ENCODE measurements at places on chromosomes 1 and 21.

GRCh38 chr1:110615548-110616130 lies 9.5 kb upstream of the KCNA2 start:
- DNase-seq: no peak

DNA sequence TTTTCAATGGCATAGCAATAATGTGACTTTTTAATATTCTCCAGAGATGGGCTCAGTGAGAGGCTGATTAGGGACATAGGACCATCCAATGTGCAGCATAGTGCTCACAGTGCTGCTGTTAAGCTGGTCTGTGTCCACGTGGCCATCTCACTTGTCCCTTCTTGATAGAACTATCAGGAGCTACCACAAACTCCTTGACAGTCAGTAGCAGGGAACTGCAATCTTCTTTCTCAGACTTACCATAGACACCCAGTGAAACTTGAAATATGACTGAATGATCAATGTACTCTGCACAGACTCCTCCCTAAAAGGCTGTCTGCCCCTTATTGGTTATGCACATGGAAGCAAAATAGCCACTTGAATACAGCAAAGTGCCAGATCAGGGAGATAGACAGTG lies 64.5 kb upstream of the WARS2 start:
- DNase-seq: no peak

DNA sequence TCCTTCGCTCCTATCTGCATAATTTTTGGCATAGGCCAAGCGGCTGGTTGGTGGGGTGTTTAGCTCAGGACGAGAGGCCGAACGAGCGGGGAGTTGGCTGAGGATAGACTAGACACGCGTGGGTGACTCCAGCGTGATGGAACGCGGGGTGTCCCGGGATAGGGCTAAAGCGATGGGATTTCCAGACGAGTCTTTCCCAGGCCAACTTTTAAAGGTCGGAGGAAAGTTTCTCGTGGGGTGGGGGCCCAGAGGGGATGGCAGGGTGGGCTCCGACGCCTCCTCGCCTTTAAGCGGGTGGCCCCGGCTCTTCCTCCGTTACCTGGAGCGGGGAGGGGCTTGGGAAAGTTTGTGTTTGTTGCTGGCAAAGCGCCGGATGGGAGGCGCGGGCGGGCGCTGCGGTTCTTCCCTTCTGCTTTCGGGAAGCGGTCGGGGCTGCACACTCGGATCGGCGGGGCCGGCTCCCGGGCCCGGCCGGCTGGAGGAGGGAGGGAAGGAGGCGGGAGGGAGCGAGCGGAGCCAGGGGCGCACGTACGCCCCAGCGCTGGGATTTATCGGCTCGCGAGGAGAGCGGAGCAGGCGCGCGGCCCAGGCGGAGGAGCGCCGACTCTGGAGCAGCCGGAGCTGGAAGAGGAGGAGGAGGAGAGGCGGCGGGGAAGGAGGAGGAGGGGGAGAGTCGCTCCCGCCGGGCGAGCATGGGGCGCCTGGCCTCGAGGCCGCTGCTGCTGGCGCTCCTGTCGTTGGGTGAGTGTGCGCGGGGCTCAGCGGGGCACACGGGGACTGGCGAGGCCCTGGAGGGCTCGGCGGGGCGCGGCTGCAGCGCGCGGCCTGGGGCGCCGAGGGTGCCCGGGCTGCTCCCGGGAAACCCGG lies at the start of gene PTGFRN:
PTGFRN (plus strand) TSS at position 405 of the 867 bp plus-strand sequence; CDS start at position 693, 288 bp downstream.
- DNase-seq: peak; percentile 84

- no peak for DNase-seq
Measured at GRCh38 chr1:89955311-89956205, 39.4 kb upstream of the ZNF326 start.

DNA sequence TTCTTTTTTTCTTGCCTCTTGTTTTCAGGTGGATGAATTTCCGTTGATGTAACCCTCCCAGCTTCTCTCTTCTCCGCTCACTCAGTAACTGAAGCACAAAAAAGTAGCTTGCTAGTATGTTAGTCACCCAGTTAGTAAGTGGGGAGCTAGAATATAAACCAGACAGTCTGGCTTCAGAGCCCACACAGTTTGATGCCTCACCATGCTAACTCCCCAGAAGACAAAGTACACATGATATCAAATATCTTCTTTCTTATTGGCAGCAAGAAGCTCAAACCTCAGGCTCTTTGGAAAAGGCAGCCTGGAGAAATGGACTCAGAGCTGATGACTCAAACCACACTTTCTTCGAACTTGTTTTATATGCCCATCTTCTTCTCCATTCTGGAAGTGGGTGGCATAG lies 187.5 kb upstream of the PLXNA2 start:
- no peak for DNase-seq

DNA sequence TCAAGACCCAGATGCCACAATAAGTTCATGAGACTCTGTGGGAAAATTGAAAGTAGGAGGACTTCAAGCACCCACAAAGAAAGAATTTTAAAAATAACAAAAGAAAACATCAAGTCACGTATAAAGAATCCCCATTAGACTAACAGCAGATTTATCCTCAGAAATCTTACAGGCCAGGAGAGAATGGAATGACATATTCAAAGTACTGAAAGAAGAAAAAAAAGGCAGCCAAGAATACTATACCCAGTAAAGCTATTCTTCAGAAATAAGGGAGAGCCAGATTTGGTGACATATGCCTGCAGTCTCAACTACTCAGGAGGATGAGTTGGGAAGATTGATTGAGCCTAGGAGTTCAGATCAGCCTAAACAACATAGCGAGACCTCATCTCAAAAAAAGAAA lies 84.3 kb upstream of the CD53 start:
- DNase-seq: no peak

- no peak for DNase-seq
Measured at GRCh38 chr1:203548892-203549291, 54.9 kb downstream of the OPTC start.

GRCh38 chr1:227299688-227300087 lies 18.6 kb downstream of the CDC42BPA start:
- DNase-seq: no peak

GRCh38 chr1:228456252-228457016 lies 30.7 kb upstream of the RNF187 start:
- DNase-seq: no peak

GRCh38 chr1:112439592-112439991 lies 43.6 kb downstream of the CTTNBP2NL start:
- DNase-seq: no peak

GRCh38 chr1:66685670-66686069 lies 66.6 kb upstream of the DYNLT5 start:
- DNase-seq: no peak

GRCh38 chr1:188590641-188591040 lies 1761.9 kb downstream of the PLA2G4A start:
- DNase-seq: no peak

GRCh38 chr1:203995228-203995627 lies 77.7 kb upstream of the SOX13 start:
- no peak for DNase-seq

DNA sequence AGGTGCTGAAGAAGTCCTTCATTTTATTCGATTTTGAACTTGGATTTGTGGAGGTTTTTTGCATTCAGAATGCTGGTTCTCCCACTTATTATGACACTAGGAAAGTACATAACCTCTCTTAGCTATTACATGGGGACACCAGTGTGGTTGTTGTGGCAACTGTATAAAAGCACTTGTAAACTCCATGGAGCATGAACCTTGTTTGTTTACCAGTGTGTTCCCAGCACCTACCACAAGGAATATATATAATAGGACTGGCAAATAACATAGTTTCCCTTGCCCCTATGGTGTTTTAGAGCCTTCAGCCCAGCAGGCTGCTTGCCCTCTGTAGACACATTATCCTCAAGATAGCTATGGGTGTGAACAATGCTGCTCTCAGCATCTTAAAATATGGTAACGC lies 43.1 kb downstream of the RASSF5 start:
- DNase-seq: no peak

DNA sequence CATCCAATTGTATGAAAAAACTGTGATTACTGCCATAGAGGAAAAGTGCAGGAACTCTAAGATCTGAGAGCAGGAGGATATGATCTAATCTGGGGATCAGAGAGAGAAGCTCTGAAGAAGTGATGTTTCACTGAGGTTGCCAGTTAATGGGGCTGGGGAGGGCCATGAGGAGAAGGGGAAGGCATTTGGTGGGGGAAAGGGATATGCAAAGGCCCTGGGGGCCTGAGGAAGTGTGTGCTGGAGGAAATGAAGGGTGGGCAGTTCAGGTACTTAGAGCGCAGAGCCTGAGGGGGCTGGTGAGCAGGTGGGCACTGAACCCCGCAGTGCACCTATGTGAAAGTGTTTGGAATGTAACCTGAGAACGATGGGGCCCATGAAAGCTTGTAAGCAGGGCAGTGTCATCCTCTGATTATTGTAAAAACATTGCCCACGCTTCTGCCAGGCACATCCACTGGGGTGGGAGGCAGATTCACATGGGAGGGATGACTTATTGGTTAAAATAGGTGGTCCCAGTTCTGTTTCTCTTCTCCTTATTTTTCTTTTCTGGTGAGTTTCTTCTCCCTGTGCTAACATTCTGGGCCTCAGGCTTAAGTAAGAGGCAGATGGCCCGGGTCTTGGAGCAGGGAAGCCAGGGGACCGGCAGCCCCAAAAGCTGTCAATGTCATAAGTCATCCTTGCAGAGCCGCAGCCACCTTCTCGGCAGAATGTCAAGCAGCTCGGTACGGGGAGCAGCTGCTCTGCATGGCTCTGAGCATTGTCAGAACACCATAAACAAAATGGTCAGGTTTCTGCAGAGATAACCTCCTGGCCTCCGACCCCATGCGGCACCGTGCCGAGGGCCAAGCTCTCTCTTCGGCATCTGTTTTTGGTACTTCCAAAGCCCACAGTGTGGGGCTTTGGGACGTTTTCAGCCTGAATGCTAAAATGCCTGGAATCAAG lies 492.0 kb upstream of the VAMP3 start:
- no peak for DNase-seq
